CD4-positive, alpha-beta T cell treated with Interleukin-15 for 4 hours (primary cell): ENCODE measurements at places on chromosomes 12 and 14.

DNA sequence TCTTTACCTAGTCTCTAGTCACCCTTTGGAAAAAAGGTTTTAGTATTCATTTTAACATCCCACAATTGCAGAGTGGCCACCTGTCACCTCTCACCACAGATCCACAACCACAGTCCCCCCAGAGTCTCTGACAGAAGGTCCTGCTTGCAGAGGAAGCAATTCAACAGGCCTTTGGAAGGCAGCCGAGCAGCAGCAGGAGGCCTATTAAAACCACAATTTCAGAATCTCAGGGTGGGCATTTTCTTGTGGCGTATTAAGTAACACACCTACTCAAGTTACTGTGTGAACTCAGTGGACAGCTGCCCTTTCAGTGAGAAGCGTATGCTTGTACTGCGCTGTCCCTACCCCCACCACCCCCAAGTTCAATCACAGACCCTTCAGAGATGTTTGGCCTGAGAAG is 234.0 kb upstream of the HMGA2 start:
- DNase-seq: no peak

DNA sequence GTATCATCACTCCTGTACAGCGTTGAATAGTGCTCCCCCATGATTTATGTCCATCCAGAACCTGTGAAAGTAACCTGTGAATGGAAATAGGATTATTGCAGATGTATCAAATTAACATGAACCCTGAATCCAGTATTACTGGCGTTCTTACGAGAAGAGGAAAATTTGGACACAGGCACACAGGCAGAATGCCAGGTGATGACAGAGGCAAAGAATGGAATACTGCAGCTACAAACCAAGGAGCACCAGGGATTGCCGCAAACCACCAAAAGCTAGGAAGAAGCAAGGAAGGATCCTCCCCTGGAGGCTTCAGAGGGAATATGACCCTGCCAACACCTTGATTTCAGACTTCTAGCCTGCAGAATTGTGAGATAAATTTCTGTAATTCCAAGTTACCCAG is 113.5 kb upstream of the EGLN3 start:
- DNase-seq: no peak

DNA sequence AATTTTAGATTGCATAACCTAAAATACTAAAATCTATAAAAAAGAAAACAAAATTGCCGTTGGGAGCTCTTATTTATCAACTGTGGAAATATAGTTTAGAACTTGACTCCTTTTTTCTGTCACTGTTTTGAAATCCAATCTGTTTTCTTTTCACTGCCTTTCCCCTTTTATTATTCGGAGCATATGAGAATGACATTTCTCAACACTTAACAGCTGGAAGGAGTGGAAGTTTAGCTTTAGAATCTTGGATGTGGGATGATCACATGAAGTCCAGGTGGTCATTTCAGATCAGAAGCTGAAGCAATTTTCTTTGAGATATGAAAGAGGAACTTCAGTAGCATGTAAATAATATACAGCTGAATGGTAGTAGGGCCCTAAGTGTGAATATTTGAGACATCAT is 16.7 kb downstream of the TRHDE start:
- DNase-seq: no peak

DNA sequence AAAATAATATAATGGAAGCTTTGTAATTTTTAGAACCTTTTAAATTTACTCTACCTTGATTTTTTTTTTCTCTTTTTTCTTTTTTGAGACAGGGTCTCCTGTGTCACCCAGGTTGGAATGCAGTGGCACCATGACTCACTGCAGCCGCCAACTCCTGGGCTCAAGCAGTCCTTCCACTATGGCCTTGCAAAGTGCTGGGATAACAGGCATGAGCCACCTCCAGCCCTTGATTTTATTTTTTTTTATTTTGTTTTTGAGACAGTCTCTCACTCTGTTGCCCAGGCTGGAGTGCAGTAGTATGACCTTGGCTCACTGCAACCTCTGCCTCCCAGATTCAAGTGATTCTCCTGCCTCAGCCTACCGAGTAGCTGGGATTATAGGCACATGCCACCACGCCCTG is 65.3 kb upstream of the TRAF3 start:
- no peak for DNase-seq

- DNase-seq: no peak
Observed at GRCh38 chr14:53946404-53947093, 10.1 kb downstream of the BMP4 start.

DNA sequence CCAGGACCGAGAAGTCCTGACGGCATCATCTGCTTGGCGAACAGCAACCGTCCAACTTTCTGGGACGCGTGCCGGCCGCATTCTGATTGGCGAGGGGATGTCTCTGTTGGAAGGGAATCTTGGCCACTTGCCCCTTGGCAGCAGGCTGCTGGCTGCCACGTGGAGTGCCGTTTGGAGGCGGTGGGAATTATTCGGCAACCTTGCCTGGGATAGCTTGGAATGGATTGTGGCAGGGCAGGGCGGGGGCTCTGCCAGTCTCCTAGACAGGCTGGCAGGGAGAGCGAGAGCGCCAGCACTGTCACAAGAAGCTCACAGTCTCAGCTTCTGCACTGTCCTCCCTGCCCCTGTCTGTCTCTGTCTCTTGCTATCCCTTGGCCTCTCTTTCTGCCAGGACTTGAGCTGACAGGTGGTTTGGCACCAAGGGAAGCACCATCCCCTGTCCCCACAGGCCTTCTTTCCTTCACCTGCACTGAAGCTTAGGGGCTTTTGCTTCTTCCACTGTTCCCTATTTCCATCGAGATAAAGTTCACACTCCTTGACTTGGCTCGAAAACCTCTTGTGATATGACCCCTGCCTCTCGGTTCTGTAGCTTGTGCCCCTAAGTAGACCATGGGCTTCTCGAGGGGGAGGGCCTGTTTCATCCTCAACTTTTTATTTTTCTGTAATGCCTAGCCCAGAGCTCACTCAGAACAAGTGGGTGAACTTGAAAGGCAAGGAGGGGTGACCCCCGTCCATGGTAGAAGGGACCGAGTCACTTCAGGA is 201.9 kb downstream of the PHETA1 start:
- DNase-seq: no peak
